ENCODE measurements at places on chromosomes 11 and 22.
A peak's percentile ranks its signal among the peaks of the same experiment; 100 is the strongest.

DNA sequence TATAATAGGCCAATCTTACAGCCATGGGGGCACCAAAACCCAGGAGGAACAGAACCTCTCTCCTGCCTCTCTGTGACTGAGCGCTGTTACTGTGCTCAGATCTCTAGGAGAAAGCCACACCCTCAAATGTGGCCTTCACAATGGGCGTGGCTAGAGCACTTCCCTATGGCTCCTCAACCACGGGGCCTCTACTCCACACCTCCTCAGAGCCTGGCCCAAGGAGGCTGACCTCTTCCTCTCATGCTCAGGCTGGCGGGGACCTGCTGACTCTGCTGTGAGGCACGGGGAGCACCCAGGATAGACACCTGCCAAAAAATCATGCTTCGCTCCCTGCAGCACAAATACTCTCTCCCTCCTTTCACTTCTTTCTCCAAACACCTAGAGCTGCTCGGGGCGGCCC lies 41.0 kb downstream of the C11orf58 start:
- no peak for DNase-seq

DNA sequence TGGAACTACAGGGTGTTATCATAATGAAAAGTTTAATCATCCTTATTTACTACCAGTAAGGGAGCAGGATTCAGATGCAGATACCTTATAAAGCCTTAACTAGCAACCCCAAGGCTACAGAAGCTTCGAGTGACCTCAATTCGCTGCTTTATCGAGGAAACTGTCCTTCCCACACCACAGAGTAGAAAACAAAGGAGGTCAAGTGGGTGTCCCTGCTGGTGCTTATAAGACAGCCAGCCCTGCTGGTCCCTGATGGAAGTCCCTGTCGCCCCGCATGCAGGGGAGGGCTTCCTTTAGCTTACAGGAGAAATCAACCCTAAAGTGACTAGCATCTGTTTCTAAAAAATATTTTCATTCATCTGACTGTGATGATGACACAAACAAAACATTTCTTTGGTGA lies 7.3 kb downstream of the MN1 start:
- DNase-seq: no peak

DNA sequence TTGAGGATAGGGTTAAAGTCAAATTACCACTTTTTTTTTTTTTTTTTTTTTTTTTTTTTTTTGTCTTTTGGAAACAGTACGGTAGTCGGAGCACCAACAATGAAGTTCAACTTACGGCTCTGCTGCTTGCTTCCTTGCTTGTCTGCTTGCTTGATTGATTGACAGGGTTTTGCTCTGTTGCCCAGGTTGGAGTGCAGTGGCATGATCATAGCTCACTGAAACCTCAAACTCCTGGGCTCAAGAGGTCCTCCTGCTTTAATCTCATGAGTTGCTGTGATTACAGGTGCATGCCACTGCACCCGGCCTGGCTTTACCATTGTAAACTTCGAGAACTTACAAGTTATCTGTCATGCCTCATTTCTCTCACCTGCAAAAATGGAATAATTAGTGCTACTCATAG lies 5.8 kb downstream of the SGSM3 start:
- no peak for DNase-seq

DNA sequence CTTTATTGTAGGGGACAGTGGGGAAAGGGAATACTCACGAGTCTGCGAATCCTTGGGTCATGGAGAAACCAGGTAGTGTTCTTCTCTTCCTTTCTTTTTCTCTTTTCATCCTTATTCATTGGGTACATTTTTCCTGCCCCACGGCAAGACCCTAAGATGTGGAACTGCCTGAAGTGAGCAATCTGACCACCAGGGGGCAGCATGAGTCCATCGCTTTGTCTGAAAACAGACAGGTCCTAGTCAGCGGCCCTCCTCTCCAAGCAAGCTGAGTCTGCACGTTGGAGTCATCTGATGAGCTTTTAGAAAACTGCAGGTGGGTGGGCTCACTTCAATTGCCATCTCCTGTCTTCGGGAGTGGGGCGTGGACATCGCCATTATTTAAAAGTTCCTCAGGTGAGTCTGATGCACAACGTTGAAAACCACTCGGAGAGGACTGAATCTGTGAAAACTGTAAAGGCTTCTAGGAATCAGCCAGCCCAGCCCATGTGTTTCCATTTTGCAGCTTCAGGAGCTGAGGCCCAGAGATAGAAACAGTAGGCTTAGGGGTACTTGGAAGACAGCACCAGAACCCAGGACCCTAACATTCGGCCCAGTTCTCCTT lies 34.0 kb upstream of the FBXO3 start:
- peak; percentile 68 for DNase-seq

DNA sequence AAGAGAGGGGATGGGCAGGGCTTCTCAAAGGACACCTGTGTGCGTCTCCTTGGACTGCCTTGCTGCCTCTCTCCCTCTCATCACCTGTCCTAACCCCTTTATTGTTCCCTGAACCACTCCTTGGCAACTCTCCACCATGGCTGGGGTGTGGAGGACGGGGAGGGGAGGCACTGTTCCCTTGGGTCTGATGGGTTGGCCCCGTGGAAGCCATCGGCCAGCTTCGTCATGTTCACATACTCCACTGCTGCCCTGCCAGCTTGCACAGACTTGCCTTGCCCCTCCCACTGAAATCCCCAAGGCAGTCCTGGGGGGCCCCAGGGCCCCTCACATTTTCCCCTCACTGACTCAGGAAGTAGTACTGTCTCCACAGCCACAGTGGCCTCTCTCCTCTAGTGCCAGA lies 36.1 kb upstream of the LRRC32 start:
- DNase-seq: no peak

- no peak for DNase-seq
Observed at GRCh38 chr11:120354779-120355178, 18.6 kb downstream of the ARHGEF12 start.

- DNase-seq: no peak
Observed at GRCh38 chr11:65801153-65801987, 14.5 kb downstream of the OVOL1 start.

GRCh38 chr22:48884786-48885185 lies 942.9 kb downstream of the BRD1 start:
- no peak for DNase-seq

- no peak for DNase-seq
Observed at GRCh38 chr11:127693686-127694085, 693.1 kb upstream of the KIRREL3 start.

- no peak for DNase-seq
Observed at GRCh38 chr11:68997995-68998348, 15.1 kb downstream of the MRGPRF start.

DNA sequence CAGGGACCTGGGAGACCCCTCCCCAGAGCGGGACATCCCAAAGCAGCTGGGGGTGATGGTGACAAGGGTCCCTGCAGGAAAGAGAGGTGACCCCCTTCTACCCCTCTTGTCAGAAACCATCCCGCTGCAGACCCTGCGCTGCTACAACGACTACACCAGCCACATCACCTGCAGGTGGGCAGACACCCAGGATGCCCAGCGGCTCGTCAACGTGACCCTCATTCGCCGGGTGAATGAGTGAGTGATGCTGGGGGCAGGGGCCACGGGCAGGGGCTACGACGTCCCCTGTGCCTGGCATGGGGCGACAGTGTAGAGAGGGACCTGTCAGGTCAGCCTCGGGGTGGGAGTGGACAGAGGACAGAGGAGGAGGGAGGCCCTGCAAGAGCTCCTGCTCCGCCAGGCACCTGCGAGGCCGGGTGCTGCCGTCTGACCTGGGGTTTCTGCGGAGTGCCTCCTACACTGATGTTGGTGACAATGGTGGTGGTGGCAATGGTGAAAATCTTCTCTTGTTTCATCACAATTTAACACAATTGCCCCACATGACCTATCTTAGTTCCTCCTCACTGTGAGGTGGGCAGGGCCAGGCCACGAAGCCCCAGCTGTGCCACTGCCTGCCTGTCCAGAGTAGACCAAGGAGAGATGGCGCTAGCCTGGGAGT lies 9.8 kb downstream of the CSF2RB start:
- DNase-seq: no peak

- DNase-seq: no peak
Observed at GRCh38 chr11:44628730-44629700, 63.6 kb downstream of the CD82 start.

- DNase-seq: no peak
Observed at GRCh38 chr22:48943567-48944432, 883.9 kb downstream of the BRD1 start.

DNA sequence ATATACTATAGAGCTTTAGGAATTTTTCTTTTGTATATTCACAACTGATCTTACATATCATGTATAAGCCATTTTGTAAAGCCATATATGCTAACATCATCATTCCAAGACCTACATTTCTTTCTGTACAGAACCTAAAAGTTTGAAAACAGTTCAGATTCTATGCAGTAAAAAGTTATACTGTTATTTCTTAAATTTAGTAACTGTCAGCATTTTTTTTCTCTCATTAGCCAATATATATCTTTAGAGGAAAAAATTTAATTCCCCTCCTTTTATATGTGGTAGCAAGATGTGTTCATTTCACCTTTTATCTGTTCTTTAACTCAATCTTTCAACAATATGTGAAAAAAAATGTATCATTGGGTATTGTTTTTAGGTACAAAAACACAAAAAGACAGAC lies 120.4 kb upstream of the TP53AIP1 start:
- DNase-seq: no peak

GRCh38 chr11:65305501-65306268 lies 9.0 kb upstream of the CDC42EP2 start:
- no peak for DNase-seq

GRCh38 chr11:69603111-69603836 lies 37.7 kb upstream of the CCND1 start:
- no peak for DNase-seq

GRCh38 chr11:120808616-120809050 lies 215.3 kb upstream of the TBCEL start:
- no peak for DNase-seq

DNA sequence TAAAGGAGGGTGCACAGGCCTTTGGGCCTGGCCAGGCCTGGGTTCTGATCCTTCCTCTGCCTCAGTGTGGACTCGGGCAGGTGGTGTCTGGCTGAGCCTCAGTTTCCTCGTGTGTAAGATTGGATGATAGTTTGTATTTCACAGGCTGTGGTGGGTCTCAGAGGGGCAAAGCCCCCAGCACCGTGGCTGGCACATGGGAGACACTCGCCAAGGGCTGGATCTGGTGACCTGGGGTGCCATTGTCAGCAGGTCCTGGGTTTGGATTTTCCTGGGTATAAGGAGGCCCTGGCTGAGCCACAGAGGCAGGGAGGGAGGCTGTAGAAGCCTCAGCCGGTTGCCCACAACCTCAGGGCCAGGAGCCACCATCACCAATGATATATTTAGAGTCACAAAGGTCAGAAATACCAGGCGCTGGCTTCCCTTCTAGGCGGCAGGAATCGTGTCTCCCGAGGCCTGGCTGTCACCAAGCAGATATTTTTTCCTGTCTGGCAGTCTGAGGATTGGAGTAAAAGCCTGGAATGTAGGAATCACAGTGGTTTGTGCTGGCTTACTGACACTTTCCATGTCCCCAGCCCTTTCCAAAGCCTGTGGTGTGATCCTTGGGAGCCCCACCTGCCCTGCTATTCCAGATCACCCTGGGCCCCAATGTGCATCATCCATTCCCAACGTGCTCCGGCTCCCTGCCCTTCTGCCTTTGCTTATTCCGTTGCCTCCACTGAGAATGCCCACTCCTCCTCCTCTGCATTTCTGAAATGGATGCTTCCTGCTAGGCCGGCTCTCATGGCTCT lies 15.6 kb downstream of the KCNC1 start:
- DNase-seq: no peak

DNA sequence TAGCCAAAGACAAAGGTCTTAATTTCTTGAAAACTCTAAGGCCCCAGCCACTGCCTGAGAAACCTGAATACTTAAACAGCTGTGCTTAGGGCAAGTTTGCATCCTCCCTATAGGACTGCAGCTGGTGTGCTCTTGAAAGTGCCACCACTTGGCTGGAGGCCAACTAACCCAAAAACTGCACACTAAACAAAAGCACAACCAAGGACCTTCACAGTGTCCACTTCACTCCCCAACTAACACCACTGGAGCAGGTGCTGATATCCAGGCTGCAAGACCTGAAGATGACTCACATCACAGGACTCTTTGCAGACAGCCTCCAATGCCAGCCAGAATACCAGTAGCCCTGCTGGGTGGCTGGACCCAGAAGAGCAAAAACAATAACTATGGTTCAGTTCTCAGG lies 357.7 kb upstream of the ARHGAP42 start:
- DNase-seq: no peak

DNA sequence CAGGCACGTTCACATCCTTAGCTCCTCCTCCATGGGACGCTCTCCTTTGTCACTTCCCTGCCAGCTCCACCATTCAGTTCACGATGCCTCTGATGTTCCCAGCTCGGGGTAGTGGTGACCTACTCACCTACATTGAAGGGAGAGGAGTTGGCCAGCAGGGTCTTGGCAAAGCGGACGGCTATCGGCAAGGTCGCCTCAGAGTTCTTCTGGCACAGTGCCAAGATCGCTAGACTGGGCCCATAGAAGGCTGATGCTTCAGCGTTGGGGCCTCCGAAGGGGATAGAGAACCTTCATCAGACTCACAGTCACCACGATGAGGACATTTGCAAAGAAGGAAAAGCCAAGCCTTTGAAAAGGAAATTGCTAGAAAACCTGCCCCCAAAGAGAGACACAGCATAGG lies 3.0 kb downstream of the CBLIF start:
- no peak for DNase-seq

DNA sequence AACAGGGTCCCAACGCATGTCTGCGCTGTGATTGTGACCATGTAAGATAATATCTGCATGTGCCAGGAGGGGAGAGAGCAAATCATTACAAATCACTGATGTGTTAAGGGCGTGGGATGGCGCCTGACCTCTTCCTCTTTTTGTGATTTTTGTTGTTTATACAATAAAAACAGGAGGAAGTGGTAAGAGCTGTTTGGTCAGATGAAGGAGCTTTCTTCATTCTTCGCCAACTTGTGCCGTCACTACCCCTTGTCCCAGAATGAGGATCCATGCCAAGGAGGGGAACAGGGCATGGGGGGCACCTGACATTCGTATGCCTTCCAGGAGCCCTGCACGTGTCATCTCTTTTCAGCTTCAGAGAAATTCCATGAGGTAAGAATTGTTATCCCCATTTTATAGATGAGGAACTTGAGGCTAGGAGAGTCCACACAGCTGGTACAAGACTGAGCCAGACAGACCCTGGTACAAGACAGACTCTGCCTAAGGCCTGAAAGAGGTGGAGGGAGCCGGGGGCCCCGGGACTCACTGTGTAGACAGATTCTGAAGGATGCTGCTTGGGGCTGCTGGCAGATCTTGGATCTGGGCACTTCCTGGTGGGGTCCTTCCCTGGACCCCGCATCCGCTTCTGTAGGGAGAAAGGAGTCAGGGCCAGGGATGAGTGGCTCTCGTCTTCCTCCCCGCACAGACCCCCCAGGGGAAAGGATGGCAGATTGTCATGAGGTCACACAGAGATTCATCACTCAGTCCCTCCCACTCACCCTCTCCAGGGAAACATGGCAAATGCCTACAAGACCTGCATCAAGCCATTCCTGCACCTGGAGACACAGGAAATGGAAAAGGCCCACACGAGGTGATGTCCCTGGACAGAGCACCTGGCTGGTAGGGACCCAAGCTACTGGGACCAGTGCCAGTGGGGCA lies 34.6 kb downstream of the NFAM1 start:
- DNase-seq: no peak

DNA sequence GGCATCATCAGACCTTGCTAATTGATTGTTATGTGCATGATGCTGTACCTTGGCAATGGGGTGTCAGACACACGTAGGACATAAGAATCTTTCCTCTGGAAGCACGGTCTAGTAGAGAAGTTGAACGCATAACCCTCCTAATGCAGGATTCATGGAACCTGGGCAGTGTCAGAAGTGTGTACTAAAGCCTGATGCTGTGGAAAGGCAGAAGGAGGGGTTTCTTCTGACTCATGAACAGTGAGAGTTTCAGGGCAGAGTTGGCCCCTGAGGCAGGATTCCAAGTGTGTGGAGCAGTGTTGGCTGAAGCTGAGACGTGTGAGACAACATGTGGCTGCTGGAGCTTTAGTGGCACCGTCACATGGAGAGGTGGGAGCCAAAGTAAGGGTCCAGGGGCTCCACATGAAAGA lies 3.5 kb downstream of the PANX1 start:
- peak; percentile 90 for DNase-seq

All from HFFc6 (cell line).